ENCODE measurements at places on chromosomes 12 and 14.

DNA sequence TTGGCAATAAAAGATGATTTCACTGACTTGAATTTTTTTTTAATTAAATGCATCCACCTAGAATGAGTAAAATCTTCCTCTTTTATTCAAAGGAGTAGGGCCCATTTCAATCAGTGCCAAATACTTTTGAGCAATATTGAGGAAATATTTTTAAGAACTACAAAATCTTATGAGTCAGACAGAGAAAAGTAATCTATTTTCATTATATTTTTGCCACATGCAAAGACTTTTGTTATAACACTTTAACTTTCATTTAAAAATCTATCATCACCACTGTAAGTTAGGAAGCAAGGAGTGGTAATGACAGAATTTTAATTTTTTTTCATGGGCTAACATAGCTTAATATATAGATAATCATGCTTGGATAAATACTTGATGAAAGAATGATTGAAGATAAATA lies 345.2 kb upstream of the KITLG start:
- peak; percentile 53 for DNase-seq

DNA sequence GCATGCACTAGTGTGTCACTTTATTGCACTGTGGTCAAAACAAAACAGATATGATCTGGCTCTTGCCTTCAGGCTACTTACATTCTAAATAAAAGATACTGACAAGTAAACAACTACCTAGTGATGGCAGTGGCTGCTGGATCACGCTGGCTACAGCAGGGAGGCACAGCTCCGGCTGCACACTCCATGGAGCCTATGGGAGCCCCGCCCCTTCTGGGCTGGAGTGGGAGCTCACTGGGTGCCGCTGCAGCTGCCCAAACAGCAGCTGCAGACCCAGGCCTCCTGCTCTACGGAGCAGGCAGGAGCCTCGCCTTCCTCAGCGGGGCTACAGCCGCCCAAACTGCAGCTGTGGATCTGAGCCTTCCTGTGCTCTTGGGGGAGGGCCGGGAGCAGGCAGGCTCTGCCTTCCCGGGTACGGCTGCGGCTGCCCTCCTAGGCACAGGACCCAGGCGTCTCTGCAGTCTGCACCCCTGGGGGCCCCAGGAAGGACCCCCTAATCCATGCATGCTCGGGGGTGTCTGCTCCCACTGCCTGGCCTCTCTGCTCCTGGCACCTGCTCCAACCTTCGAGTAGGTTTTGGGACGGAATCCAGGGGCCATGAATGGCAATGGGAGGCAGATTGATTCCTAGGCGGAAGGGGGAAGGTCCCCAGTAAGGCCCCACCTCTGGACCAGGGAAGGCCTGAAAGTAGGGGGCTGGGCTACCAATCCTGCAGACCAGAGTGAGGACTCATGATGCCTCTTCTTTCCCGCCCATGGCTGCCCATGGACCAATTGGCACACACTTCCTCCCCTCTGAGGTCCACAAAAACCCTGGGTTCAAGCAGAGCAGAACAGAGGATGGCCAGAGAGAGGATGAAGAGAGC lies 253.1 kb downstream of the ANO6 start:
- no peak for DNase-seq

GRCh38 chr12:54603173-54603814 lies 14.8 kb upstream of the PPP1R1A start:
- peak; percentile 64 for DNase-seq

DNA sequence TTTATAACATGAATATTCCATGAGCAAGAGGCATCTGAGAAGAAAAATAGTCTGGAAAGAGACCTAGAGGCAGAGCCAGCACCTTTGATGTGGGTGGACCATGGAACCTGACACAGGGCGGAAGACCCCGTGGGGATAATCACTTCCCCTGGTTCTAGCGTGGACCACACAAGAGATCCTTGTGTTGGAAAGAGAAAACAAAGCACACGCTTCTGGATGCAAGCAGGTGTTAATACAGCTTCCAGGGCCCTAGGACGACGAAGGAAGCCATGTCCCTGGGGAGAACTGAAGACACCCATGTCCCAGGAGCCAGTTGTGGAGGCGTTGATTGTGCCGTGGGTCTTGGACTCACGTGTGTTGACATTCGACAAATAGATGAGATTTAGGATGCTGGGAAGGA lies 102.9 kb downstream of the ADGRD1 start:
- no peak for DNase-seq

- no peak for DNase-seq
Measured at GRCh38 chr12:41402801-41403200, 214.7 kb downstream of the PDZRN4 start.

GRCh38 chr14:74697976-74698375 lies 14.9 kb downstream of the AREL1 start:
- DNase-seq, result no peak

DNA sequence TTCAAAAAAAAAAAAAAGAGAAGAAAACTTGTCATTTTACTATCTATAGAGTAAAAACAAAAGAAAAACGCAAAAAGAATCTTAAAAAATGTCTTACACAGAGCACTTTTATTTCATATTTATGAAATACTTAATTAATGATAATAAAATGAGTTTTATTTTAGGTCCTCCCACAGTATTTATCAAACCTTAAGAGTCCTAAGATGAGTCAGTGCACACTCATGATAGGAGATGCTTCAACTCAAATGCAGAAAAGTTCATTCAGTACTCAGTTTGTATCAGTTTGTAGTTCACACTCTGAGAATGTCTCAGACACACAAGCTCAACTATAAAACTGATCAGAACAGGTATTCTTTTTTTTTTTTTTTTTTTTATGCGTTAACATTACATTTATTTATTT lies 41.7 kb downstream of the TRIM9 start:
- DNase-seq, result no peak

DNA sequence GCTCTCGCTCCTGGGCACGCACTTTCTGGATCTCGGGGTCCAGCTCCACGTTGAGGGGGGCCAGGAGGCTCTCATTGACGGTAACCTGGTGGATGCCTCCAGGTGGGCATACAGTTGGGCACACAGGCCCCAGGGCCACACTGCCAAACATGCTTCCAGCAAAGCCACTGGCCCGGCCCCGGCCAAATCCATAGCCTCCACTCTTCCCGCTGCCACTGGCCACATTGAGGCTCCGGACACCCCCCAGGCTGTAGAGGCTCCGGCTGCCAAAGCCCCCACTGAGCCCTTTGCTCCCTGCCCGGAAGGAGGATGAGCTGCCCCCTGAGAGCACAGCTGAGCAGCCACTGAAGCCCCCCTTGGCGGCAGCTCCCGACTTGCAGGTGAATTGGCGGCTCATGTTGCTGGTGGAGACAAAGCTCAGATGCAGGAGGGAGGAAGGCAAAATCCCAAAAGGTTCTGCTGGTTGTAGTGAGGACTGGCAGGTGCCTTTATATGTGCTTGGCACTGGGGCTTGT lies at the start of gene KRT71:
KRT71 (minus strand) TSS at position 465 of the 515 bp plus-strand sequence; CDS start at position 397, 68 bp downstream.
- DNase-seq, result no peak

GRCh38 chr14:59633486-59633885 lies 56.9 kb upstream of the CCDC175 start:
- DNase-seq, result no peak

DNA sequence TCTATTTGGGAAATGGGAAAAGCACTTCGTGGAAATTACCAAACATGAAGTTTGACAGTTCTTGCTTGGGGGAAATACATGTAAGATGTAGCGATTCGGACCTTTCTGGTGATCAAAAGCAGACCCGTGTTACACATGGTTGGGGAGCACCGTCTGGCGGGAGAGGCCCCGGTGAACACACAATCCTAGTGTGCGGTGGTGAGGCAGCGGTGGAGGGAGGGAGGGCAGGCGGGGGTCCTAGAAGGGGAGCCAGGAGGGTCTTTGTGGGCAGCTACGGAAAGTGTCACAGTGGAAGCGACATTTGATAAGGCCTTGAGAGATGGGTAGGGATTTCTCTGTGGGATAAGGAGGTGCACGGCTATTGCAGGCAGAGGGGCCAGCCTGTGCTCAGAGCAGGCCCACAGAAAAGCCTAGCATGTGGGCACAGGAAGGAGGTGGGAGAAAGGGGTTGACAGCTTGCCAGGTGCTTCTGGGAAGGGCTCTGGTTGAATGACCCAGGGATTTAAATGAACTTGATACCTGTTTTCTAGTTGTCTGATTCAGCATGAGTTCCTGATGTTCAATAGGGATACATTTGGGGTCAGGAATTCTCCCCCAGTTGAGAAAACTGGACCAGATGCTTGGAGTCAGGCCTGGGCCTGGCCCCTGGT lies 7.2 kb downstream of the MVK start:
- no peak for DNase-seq

- peak; percentile 77 for DNase-seq
Measured at GRCh38 chr14:36373982-36374673, 53.7 kb upstream of the MBIP start.

GRCh38 chr12:63753743-63754142 lies 26.0 kb upstream of the RXYLT1 start:
- no peak for DNase-seq

GRCh38 chr14:67411820-67412421 lies at the start of gene PLEK2:
Gene PLEK2, minus strand, starts transcription at chr14:67412165. Its CDS starts 106 bp downstream, at chr14:67412059.
- peak; percentile 48 for DNase-seq

- DNase-seq, result no peak
Measured at GRCh38 chr12:5783289-5783920, 161.7 kb downstream of the ANO2 start.

DNA sequence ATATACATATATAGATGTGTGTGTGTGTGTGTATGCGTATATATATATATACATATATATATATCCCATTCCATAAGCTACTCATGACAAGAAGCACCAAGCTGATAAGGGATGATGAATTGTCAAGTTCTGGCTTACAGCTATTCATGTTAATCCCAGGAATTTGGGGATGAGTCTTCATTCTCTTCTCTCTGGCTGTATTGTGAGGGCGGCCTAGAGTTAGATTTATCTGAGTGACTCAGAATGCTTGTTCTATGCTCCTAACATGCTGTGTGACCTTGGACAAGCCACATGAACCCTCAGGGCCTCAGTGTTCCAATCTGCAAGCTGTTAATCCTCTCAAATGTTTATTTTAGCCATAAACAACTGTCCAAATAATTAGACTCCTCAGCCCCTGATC lies 749.0 kb downstream of the MED13L start:
- no peak for DNase-seq

DNA sequence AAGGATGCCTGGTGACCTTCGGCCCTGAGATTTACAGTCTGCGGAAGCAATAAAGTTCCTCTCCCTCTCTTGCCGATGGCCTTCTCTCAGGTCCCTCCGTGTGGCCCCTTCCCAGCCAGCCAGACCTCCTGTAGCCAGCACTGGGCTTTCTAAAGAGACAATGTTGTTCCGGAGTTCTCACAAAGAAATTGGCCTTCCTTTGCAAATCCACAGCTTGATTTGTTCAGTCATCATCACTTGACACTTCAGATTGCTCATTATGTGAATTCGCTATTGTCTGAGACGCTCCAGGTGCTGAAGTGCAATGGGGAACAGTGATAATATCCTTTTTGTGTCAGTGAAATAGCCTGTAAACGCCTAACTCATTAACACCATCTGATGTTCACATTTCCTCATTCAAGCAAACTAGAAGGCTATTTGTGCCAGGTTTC lies 43.7 kb upstream of the GPHB5 start:
- DNase-seq, result no peak

GRCh38 chr12:30701056-30701455 lies 5.4 kb upstream of the IPO8 start:
- no peak for DNase-seq

- DNase-seq, result no peak
Measured at GRCh38 chr12:38543151-38543550, 226.6 kb downstream of the ALG10B start.

GRCh38 chr12:6613776-6614512 lies 6.8 kb upstream of the CHD4 start:
- peak; percentile 96 for DNase-seq

GRCh38 chr12:57153415-57153997 lies 6.1 kb upstream of the LRP1-AS start:
- no peak for DNase-seq

DNA sequence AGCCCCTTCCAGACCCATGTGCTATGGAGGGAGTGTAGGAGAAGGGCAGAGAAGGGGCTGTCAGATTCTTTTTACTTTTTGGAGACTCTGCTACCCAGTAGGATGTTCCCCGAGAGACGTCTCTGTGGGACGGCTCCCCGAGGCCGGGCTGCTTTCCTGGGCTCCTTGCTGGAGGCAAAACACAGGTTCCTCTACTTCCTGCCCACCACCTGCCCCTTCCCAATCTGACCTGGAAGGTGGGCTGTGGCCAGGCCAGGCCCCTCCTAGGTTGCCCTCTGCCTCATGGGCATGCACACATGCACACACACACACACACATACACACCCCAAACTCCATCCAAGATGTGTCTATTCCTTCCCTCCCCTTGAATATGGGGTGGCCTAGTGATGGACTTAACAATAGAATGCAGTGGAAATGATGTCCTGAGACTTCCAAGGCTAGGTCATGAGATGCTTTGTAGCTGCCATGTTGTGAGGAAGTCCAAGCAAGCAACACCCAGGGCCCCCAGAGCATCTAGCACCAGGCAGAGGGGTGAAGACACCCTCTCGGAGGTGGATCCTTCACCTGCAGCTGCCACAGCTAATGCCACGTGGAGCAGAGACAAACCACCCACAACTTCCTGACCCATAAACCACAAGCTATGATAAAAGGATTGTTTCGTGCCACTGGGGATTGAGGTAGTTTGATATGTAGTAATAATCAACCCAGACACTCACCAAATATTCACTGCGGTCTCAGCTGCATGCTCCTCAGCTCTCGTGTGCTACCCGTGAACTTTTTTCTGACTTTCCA lies 1.6 kb upstream of the ASB2 start:
- DNase-seq, result no peak

GRCh38 chr14:23582906-23583760 lies 4.5 kb upstream of the JPH4 start:
- DNase-seq, result no peak

DNA sequence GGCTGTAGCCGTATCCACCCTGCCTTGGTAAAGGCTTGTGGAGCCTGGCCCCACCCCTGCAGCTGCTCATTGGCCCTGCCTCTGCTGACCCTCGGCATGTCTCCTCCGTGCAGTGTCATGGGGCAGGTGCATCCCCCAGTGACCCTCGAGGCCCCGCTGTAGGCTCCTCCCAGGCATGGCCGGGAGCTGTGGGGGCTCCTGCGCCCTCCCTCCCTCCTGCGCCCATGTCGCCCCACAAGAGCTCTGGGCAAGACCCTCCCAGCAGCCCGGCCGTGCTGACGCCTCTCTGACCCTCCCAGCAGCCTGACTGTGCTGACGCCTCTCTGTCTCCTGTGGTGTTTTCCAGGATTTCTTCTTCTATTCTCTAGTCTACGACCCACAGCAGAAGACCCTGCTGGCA lies 20.8 kb upstream of the CRIP2 start:
- no peak for DNase-seq

- DNase-seq, result no peak
Measured at GRCh38 chr14:70422538-70422937, 5.6 kb upstream of the SYNJ2BP start.

DNA sequence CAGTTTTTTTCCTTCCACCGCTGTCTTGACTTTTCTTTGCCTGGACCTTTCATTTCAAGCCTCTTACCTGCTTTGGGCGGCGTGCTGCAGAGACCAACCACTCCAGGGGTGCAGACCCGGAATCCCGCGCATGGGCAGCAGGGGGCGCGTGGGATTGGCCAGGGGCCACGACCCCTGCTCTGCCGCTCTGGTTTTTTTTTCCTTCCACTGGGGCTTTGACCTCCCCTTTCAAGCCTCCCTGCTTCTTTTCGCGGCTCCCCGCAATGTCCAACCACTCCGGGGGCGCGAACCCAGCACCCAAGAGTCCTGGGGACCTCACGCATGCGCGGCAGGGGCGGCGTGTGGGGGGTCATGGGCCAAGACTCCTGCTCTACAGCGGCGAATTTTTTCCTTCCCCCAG lies 325.1 kb downstream of the ALG10 start:
- no peak for DNase-seq

GRCh38 chr14:93683226-93683625 lies 105.1 kb downstream of the PRIMA1 start:
- DNase-seq, result no peak
